ENCODE measurements at places on chromosomes 12 and 14.

DNA sequence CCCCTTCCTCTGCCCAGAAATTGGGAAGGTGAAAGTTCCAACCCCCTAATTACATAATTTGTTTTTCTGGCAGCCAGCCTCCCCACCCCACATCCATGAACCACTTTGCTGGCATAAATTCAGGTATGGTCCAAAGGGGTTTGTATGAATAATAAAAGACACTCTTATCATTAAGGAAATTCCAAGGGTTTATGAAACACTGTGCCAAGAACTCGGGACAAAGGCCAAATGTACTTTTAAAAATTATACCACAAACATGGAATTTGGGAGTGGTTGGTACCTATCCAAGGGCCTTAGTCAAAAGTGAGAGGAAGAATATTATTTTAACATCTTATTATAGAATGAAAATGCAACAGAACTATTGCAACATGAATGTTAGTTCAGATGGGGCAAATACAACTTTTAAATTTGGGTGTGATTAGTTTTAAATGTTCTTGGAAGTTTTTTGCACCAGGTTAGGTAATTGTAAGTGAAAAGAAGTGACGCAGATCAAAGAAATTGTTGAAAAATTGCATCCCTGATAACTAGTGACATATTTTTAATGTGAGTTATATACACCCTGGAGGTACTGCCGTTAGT is 217.8 kb downstream of the TMEM117 start:
- DNase-seq: no peak

GRCh38 chr12:32201976-32202375 is 95.3 kb downstream of the BICD1 start:
- no peak for DNase-seq

DNA sequence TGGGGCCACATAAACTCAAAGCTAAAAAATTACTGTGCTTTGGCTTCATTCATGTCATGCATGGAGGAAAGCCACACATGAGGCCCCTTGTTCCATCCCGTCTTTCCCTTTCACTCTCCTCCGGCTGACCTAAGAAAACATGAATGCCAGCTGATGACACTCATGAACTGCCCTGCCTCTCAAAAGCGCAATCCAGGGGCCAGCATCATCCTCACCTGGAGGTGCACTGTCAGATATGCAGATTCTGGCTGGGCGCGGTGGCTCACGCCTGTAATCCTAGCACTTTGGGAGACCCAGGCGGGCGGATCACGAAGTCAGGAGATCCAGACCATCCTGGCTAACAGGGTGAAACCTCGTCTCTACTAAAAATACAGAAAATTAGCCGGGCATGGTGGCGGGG is 116.1 kb upstream of the FOXN3 start:
- DNase-seq: no peak

DNA sequence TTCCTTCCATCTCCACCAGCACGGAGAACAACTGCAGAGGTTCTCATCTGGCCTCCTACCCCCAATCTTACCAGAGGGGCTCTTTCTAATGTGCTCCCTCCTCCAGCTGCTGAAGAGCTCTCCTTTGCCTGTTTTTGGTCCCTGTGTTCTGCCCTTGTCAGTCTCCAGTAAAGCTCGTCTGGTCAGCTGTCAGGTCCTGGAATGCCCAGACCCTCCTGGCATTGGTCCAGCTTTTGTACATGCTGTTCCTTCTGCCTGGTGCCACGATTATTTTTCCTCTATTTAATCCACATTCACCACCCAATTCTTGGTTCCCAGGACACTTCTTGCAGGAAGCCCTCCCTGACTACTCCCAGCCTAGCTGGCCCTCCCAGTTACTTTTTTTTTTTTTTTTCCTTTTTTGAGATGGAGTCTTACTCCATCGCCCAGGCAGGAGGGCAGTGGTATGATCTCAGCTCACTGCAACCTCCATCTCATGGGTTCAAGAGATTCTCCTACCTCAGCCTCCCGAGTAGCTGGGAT is 6.5 kb downstream of the SLC8B1 start:
- DNase-seq: no peak

DNA sequence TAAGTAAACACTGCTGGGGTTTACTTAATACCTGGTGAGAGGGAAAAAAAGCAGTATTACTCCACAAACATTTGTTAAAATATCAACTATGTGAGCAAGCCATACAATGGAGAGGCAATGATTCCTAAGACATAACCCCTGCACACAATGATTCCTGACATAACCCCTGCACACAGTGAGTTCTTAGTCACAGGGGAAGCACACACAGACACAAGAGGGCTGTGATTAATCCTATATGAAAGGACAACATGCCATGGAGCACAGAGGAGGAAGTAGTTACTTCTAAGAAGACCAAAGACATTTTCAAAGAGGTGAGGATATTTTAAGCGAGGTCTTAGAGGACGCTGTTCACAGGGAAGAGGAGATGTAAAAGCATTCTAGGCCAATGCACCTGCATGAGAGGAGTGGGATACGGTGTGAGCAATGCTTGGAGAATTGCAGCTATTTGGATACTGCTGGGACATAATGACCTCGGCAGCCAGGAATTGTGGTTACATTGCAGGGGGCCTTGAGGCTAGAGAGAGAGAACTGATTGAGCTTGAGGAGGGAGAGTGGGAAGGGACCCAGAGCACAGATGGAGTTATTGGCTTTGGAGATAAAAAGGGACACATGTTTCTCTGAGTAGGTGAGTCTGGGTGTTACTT is 211.9 kb downstream of the APAF1 start:
- DNase-seq: no peak

- no peak for DNase-seq
These were observed 29.3 kb downstream of the CD9 start for GRCh38 chr12:6229224-6230218.

DNA sequence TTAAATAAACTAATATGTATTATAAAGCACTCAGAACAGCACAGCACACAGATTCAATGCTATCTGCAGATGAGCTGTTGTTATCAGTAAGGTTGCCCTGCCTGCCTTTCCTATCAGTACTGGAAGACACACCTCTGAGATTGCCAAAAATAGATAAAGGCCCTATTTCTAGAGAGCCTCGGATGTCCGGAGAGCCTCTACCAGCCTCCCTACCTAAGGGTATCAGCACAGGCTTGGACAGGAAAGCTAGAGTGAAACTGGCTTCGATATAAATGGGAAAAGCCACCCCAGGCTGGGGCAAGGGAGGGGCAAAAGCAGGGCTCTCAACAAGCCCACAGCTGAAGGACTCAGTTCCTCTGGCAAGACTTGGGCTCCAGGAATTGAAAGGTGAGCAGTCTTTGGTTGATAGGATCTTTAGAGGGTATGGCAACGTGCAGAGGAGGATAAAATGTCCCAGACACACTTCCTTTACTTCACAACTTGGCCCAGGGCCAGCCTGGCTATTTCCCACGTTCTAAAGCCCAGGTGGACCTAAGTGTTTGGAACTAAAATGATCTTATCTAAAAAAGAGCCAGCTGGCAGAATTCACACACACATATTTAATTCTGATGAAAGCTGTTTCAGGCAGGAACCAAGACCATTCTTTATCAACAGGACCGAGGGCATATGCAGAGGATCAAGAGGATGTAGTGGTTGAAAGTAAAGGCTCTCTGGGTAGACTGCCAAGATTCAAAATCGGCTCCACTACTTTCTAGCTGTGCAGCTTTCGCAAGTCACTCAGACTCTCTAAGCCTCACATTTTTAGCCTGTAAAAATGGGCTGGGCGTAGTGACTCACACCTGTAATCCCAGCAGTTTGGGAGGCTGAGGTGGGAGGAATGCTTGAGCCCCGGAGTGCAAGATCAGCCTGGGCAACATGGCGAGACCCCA is 37.8 kb upstream of the ITPR2 start:
- DNase-seq: no peak

DNA sequence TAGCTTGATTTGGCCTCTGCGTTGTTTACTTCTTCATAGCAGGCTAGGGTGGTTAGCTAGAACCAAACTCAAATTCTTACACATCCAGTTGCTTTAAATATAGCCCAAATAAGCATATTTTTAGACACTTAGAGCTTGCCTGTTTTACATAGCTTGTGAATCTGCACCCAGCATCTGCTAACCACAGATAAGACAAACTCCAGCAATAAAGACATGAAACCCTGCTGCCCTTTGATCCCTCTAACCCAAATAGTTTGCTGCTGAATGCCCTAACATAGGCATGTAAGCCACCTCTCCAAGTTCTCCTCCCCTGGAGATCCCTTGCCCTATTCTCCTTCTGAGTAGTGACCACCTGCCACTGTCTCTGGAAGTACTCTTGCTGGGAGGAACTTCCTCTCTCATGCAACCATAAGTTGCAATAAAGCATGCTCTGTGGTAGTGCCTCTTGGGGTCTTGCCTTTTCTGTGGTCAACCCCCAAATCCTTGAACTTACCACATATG is 185.6 kb downstream of the TMEM117 start:
- no peak for DNase-seq

- no peak for DNase-seq
These were observed 844 bp downstream of the DPF3 start for GRCh38 chr14:72892879-72893635.

GRCh38 chr14:34050606-34051005 is 99.7 kb upstream of the EGLN3 start:
- DNase-seq: no peak

DNA sequence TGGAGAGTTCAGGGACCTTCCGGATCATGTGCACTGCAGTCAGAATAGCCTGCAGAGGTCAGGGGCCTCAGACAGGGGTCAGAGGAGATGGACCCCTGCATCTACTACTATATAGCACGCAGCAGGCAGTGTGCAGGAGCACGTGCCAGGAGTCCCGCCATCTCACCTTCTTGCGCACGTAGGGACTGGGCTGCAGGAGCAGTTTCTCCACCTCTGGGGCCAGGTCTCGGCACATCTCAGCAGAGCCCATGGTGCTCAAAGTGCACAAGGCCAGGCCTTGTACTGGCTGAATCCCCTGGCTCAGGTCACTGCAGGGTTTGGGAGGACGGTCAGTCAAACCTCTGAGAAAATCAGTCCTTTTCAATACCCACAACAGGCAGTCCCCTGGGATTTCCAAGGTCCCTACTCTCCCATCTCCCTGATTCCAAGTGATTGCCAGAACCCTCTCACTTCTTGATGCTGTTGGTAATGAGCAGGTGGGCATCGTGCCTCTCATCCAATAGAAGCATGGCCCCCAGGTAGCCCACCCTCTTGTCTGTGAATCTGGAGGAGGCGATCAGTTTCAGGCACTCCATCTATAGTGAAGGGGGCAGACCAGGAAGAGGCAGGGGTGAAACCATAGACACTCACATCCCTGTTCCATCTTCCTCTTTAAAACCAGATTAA is 1.3 kb downstream of the AP1G2 start:
- no peak for DNase-seq

DNA sequence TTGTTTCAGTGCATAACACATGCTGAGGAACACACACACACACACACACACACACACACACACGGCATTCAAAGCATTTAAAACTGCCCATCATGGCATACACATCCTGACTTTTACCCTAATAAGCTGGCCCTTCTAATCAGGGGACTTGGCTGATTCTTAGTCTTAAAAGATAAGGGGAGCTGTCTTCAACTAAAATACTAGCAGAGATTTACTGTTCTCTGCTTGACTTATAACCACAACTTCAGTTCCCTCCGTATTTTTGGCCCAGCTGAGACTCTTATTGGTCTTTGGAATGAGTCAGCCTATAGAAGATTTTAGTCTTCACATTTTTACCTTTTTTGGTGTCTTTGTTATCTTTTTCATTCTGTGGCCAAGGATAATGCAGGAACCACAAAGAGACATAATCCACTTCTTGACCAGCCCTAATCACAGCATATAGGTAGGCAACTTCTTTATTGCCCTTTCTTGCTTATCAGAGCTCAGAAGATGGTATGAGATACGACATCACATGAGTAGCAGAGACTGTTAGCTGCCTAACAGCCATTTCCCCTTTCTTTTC is 25.1 kb upstream of the SLC8A3 start:
- no peak for DNase-seq

GRCh38 chr14:104926619-104927431 is 2.1 kb downstream of the PLD4 start:
- DNase-seq: no peak

DNA sequence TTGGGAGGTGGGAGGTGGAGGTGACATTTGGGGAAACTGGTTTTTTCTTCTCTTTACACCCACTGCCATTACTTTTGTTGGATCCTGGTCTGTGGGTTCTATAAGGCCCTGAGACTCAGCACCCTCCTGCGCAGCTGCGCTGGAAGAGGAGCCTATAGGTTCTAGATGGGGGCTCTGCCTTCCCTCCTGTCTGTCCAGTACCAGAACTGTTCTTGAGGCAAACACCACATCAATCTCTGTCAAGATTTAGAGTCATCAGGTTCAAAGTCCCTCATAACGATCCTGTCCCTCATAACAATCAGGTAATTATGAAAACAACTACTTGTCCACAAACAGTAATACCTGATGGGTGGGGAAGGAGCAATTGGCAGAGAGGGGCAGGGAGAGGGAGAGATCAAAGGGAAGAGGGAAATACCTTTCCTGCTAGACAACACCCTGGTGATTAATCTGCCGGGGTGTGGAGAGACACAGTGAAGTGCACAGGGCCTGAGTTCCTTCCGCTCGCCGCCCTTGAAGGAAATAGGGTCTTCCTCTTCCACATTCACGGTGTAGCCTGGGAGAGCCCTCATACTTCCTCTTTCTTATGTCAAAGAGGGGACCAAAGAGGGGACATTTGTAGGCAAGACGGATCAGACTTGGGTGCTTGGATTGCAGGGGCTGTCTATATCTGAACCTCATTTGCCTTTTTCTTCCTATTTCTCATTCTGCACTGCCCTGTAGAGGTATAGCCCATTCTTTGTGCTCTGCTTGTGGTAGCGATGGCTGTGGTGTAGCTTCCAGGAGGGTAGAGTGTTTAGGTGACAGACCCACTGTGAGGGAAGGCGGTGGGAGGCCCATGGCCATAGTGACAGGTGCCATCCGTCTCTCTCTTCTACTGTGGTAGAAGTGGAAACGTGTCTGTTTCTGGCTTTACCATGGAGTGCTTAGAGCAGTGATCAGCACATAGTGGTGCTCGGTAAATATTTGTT is 12.6 kb downstream of the GPRC5A start:
- no peak for DNase-seq

- DNase-seq: no peak
These were observed 34.2 kb upstream of the C12orf50 start for GRCh38 chr12:88063375-88063774.

- no peak for DNase-seq
These were observed 62.2 kb downstream of the BMP4 start for GRCh38 chr14:53894456-53894855.

DNA sequence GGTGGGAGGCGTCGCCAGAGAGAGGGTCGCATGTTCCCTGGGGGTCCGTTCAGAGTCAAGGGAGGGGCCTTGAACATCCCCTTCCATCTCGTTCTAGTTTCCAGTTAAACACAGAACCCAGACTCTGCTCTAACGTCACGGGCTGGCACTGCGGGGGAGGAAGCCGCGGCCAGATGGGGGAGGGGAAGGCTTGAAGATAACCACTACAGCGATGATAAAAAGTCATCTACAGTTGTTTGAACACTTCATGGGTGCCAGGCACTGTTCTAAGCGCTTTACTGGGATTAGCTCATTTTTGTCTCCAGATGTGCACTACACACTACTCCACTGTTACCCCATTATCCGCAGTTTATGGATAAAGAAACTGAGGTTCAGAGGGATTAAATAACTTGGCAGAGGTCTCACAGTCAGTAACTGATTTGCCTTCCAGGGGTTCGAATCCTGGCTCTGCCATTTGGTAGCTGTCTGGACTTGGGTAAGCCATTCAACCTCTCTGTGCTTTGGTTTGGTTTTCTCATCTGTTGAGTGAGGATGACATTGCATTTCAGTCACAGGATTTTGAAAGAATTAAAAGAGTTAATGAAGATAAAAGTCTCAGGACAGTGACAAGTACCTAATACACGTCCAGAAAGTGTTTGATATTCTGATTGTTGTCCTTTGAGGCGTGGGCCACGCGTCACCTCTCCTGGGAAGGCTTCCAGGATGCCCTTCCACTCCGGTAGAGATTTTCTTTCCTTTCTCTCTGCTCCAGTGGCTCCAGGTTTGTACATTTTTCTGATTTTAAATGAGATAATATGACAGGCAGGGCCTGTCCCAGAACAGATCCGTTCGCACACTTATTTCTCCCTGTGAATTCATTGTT is 798 bp upstream of the RASAL1 start:
- DNase-seq: peak; percentile 22

Data from stimulated activated CD4-positive, alpha-beta T cell treated with anti-CD3 and anti-CD28 coated beads, Interleukin-1b, Interleukin-23, amount 100 ng/mL, for 1 hour (primary cell).